ENCODE measurements at places on chromosomes 11 and 22.
A peak's percentile ranks its signal among the peaks of the same experiment; 100 is the strongest.

- DNase-seq, result no peak
These were observed 42.0 kb upstream of the FIBIN start for GRCh38 chr11:26951809-26952515.

GRCh38 chr22:42001706-42002105 is 3.1 kb downstream of the WBP2NL start:
- DNase-seq, result no peak

GRCh38 chr11:113084297-113084696 is 123.1 kb downstream of the NCAM1 start:
- no peak for DNase-seq

DNA sequence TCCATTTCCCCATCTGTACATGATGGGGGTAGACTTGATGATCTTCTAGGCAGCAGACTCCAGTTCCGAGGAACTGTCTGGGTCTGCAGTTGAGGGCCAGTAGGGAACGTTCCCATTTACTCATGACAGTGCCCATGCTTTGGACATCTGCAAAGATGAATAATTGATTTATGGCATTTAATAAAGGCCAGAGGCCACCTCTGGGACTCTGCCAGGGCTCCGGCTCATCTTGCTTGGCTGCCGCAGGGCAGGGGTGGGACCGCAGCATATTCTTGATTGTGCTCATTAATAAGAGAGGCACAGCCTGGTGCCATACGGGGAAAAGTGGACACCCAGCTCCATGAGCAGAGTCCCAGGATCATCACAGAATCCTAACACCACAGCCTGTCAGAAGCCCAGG is 28.1 kb upstream of the KLHL35 start:
- DNase-seq, result no peak

GRCh38 chr11:3191586-3192324 is 26.6 kb upstream of the OSBPL5 start:
- no peak for DNase-seq

DNA sequence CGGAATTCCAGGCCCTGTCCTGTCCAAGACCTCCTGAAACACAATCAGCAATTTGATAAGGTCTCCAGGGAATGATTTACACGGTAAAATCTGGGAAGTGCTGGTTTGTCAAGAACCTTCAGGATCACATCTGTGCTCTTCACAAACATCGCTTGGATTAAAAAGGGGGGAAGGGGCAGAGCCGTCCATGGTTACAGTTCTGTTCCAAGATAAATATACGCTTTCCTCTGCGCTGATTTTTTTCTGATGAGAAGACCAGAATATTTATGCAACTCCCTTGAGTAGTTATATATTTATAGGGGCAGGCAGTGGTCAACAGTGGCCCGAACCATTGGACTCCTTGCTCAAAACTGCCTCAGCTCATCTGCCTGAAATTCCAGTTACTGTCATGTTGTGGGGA is 9.2 kb upstream of the APOL5 start:
- no peak for DNase-seq

- peak; percentile 32 for DNase-seq
These were observed 12.1 kb downstream of the GAL3ST1 start for GRCh38 chr22:30562366-30562765.

DNA sequence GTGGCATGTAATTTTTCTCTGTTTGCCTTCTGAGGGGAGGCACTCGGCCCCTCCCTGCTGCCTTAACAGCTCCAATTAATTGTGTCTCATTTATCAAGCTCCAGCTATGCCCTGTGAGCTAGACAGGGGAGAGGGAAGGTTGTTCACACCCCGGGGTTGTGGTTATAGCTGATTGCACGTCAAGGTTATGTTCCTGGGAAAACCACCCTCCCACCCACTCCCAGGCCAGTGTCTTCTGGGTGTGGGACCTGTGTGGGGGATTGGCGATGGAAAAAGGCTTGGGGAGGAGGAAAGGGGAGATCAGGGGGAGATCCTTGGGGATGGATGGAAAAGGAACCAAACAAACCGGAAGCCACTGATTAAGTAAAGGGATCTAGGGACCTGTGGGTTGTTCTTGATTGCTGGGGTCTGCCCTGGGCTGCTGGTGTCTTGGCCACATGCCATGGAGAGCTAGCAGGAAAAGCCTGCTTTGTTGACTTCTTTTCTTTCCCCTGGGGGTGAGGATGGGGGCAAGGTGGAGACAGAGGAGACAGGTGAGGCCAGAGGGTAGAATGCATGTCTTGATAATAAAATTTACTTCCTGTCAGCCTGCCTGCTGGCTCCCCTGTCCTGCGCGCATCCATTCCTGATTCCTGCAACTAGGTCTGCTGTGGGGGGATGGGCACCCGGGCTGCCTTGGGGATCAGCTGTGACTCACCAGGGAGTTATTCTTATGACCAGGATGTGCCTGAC is 13.5 kb upstream of the SORL1-AS1 start:
- peak; percentile 98 for DNase-seq

GRCh38 chr22:28443526-28443876 is 236.1 kb downstream of the TTC28 start:
- peak; percentile 67 for DNase-seq

- DNase-seq, result no peak
These were observed 227.4 kb upstream of the FAT3 start for GRCh38 chr11:91997226-91997625.

GRCh38 chr11:84163116-84163515 is 876.9 kb upstream of the CCDC90B start:
- DNase-seq, result no peak

DNA sequence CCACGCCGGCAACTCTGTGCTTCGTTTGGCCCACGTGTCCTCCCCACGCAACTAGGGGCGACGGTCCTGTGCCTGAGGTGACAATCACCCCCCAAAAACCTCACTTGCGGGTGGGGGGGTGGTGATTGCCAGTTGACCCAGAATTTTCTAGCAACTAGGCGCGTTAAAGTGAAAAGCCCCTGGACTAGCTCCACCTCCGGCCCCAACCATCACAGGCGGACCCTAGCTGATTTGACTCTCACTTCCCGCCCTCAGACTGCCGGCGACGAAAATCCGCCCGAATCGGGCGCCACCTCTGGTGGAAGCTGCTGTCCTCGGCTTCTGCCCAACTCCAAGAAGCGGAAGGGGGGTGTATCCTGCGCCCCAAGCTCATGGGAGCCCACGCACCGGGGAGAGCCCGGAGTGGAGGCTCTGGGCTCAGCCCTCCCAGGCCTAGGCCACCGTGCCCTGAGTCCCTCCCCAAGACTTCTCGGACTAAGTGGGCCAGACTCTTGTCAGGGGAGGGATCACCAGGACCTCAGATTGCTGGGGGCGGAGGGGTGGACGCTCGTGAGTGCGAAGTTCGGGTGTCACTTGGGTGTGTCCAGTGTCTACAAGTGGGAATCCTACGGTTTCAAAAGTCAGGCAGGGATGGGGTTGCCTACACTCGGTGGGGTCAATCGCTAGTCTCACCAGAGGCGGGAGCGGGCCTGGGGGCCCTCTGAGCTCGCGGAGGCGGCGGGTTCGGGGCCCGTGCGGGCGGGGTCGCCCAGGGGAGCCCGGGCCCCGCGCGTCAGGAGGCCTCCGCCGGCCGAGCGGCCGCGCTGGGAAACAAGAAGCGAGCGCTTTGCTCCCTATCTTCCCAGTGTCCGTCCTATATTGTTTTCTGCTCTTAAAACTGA is 12.3 kb downstream of the PAX6 start:
- no peak for DNase-seq

- no peak for DNase-seq
These were observed 15.9 kb downstream of the PRSS23 start for GRCh38 chr11:86816251-86816726.

DNA sequence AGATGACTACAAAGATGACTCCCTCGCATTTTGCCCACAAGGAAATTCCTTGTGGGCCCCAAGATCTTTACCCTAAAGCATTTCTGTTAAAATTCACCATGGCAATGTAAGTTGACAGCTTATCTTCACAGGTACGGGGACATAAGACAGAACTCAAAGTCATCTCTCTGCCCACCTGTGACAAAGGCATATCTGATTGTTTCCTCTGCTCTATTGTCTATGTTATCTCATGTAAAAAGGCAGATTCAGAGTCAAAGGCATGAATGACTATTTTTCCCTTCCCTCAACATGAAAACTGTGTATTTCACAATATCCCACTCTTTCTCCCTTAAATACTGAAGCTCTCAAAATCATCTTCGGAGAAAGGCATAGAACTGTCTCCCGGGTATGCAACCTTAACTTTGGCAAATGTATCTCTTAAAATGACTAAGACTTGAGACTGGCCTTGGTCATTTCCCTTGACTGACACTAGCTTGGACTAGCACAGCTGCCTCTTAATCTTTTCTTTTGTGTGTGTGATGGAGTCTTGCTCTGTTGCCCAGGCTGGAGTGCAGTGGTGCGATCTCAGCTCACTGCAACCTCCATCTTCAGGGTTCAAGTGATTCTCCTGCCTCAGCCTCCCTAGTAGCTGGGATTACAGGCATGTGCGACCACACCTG is 103.2 kb downstream of the MICAL3 start:
- no peak for DNase-seq

DNA sequence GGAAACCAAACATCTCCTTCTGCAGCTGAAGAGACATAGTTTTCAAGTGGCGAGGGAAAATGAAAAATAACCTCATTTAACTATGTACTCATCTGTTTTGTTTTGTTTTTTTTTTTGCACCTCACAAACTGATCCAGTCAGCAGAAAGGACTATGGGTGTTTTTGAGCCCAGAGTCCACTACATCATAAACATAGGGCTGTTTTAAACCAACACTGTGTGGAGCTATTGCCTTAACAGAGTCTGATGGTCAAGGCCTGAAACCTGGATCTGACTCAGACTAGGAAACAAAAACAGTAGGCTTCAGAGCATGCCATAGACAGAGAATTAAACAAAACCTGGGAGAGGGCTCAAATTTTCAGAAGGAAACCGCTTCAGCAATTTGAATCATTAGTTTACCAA is 99.3 kb upstream of the FSHB start:
- DNase-seq, result no peak

DNA sequence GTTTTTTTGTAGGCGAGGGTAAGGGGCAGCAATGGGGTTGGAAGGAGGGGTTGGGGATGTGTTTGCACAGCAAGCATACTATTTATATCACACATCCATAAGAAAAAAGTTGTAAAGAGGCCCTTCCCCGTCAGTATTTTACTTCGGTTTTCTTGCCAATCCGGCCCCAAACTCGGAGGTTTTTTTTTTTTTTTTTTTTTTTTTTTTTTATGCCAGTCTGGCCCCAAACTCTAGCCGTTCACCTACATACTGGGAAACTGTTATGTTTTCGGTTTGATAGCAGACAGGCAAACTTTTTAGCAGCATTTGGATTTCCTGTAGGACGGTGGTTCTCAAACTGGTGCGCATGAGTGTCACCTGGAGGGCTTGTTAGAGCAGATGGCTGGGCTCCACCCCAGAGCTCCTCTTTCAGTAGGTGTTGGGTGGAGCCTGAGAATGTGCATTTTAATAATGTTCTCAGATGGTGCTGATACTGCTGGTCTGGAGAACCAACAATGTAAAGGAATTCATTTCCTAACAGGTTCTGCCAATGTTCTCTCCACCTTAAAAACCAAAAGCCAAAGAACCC is 76.5 kb upstream of the ZBED5 start:
- peak; percentile 60 for DNase-seq

DNA sequence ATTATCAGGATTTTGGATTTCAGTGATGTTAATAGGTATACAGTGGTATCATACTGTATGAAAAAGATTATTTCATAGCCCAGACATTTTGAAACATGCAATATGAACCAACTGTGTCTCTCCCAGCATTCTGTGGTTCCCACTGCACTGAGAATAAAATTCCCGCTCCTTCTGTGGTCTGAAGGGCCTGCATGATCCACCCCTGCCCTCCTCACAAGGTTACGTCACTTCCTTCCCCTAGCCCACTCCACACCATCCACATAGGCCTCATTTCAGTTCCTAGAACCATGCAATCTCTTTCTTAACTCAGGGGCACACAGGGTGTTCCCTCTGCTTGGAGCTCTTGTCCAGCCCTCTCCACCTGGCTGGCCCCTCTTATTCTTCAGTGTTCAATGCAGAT is 103.1 kb downstream of the TSPAN18 start:
- DNase-seq, result no peak

GRCh38 chr11:45213316-45213665 is 66.9 kb downstream of the PRDM11 start:
- DNase-seq, result no peak

GRCh38 chr22:39388261-39389011 is 11.1 kb upstream of the TAB1 start:
- DNase-seq, result peak; percentile 74

DNA sequence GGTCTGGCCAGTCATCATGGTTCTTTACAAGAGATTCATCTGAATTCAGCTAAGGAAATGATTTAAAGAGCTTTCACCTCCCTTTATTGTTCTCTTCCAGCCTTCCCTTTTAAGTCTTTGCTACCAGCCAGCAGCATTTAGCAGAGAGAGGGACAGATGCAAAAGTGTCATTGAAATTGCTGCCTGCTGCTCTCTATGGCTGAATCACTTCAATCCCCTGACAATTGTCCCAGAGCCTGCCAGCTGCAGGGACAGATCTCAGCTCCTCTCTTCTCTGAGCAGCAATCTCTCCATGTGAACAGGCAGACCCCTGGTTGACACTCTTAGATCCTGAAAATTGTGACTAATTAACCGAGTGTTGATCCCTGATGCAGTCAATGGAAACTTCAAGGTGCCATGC is 816.9 kb upstream of the CCDC90B start:
- DNase-seq, result no peak

GRCh38 chr11:68610452-68611116 is 73.8 kb upstream of the GAL start:
- no peak for DNase-seq

- DNase-seq, result no peak
These were observed 15.1 kb upstream of the CABP2 start for GRCh38 chr11:67538306-67538705.

- DNase-seq, result no peak
These were observed 82.4 kb upstream of the CD44 start for GRCh38 chr11:35056391-35057093.

- no peak for DNase-seq
These were observed 2.7 kb downstream of the OR51T1 start for GRCh38 chr11:4884361-4884760.

- DNase-seq, result no peak
These were observed 8.2 kb upstream of the TENM4 start for GRCh38 chr11:79449040-79449439.

DNA sequence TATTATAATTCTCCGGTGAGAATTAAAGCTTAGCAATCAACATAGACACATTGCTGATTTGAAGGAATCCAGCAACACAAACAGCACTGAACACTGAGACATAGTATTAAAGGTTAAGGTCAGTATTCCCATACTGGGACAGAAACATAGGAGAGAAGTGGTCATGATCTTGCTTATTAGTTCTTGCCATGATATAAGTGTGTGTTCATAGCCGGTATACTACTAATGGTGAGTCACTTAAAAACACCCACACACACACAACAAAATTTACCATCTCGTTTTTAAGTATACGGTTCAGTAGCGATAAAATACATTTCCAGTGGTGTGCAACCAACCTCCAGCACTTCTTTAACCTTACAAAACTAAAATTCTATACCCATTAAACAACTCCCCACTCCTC is 96.3 kb downstream of the C11orf65 start:
- DNase-seq, result no peak

GRCh38 chr22:46036558-46037408 is 59.8 kb upstream of the WNT7B start:
- DNase-seq, result peak; percentile 77

- DNase-seq, result no peak
These were observed 32.6 kb upstream of the RCE1 start for GRCh38 chr11:66810576-66811185.

Measured in large intestine (tissue), 12 donors.